ENCODE measurements at places on chromosomes 12 and 14.

- no peak for DNase-seq
These were observed 194.1 kb downstream of the MON2 start for GRCh38 chr12:62660756-62661155.

GRCh38 chr12:39272871-39273655, 169.9 kb downstream of the KIF21A start:
- DNase-seq = no peak

GRCh38 chr14:31622060-31622459, 60.9 kb downstream of the NUBPL start:
- no peak for DNase-seq

DNA sequence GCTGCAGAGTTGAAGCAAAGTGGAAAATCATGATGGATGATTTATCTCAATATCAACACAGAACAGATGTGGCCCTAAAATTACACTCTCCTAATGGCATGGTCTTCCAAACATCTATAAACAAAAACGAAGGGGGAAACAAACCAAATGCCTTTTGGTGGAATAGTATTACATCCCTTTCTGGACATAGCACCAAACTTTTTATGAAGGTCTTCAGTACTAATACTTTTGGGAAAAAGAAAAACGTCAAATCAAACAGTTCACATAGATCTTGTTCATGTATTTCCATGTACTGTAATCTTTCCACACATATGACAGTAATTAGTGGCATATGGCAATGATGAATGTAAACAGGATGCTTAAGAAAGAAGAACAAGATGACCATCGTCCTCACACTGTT, 22.9 kb upstream of the ANAPC7 start:
- DNase-seq = no peak

DNA sequence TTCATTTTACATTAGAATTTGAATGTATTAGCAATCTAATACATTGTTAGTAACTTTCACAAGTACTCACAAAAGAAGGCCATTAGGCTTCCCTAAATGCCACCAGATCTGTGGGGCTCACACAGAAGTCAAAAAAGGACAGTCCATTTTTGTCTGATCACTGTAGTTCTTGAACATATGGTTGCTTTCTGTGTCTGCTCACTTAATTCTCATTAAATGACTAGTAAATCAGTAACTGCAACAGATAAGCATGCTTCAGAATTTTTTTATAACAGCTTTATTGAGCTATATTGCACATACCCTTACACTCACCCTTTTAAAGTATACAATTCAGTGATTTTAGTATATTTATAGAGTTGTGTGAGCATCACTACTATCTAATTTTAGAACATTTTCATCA, 71.4 kb downstream of the DENND5B start:
- no peak for DNase-seq

- no peak for DNase-seq
These were observed 18.6 kb downstream of the TSPAN8 start for GRCh38 chr12:71139153-71139735.

- no peak for DNase-seq
These were observed 57.9 kb upstream of the FICD start for GRCh38 chr12:108457006-108457733.

GRCh38 chr12:117069926-117070900, 29.0 kb downstream of the TESC start:
- DNase-seq = peak; percentile 47

DNA sequence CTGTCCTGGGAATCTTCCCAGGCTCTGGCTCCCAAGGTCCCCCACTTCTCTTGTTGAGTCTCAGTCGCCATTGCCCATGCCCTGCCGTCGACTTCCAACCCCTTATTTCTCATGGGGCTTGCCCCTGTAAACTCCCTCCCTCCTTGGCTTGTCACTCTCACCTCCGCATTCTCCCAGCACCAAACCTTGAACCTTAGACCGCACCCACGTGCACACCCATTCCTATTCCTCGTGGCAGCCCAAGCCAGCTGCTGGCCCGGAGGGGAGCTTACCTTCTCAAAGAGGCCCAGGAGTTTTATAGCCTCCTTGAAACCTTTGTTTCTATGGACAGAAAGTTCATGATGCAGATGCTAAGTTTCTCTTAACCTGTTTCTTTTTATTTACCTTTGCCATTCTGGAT, 4.6 kb downstream of the JDP2 start:
- no peak for DNase-seq

GRCh38 chr12:100651694-100652093, 78.2 kb downstream of the GAS2L3 start:
- DNase-seq = no peak

- no peak for DNase-seq
These were observed 51.6 kb downstream of the RPS6KA5 start for GRCh38 chr14:91008759-91009409.

DNA sequence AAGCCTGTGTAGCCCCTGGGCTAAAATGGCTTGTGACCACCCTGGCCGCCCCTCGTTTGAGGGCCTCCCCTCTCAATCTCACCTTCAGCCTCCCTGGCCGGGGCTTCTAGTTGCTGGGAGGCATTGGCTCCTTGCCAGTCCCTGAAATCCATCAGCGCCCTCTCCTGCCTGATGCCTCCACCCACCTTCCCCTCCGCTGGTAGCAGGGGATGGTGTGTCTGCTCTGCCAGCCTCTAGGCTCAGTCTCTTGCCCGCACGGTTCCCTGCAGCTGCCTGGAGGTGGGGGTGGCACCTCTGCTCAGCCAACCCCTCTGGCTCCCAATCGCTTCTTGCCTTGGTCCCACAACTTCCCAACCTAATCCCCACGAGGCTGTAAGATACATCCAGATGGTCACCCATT, 167.9 kb downstream of the PHETA1 start:
- no peak for DNase-seq

- no peak for DNase-seq
These were observed 36.3 kb upstream of the PPP1CC start for GRCh38 chr12:110778833-110779577.

DNA sequence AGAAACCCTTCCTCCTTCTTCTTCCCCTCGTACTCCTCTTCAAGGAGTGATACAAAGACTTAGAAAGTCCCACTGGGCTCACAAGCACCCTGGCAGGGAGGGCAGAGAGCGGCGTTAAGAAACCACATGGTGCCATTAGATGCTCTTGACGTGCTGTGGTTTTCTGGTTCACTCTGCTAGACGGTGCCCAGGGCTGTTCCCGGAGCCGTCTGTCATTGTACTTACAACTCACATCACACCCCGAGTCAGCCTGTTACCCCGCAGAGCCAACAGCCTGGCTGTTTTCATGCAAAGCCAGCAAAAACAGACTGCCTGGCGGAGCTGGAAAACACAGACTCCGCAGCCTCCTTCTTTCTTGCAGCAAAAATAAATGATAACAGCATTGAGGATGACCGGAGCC, 232.6 kb upstream of the TBX3 start:
- DNase-seq = no peak

GRCh38 chr14:23636317-23637211, at the start of gene DHRS2:
DHRS2 (plus strand) TSS chr14:23636364; CDS start chr14:23638865, 2,501 bp downstream.
- DNase-seq = no peak

GRCh38 chr14:96083667-96084320, 44.6 kb downstream of the C14orf132 start:
- no peak for DNase-seq

GRCh38 chr12:50579757-50580267, 75.0 kb downstream of the DIP2B start:
- no peak for DNase-seq

DNA sequence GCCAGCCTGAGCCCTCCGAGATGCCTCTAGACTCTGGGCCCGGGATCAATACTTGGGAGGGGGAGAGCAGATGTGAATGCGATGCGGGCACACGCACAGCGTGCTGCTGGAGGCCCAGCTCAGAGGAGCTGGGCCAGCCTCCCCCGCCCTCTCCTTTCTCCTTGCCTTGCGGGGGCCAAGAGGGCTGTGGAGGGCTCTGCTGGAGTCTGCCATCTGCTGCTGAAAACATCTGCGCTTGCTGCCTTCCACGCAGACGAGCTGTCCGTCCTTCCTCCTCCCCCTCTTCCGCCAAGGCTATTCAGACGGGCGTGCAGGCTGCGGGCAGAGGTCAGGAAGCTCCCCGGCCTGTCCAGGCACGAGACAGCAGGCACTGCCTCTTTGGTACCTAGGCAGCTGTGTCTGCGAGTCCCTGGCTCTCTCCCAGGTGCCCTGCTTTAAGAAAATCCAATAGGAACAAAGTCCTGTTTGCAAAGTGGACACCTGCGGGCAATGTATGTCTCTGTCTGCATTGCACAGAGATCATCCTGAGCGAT, 75.2 kb downstream of the SPRING1 start:
- peak; percentile 47 for DNase-seq

DNA sequence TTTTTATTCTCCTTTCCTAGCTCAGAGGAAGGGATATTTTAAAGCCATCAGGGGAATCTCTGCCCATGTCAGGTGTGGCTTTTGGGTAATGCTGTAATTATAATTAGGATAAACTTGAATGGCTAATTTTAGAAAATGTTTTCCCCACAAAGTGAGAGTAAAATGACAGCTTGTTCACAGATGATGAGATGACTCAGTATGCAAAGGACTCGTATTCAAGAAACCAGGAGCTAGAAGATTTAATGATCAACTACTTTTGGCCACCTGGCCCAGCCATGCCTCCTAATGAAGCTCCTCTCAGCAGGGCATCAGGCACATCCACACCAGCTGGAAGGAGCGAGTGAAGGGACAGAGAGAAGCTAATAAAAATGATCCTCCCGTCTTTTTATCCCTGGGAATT, 29.0 kb upstream of the PLEKHG7 start:
- no peak for DNase-seq

DNA sequence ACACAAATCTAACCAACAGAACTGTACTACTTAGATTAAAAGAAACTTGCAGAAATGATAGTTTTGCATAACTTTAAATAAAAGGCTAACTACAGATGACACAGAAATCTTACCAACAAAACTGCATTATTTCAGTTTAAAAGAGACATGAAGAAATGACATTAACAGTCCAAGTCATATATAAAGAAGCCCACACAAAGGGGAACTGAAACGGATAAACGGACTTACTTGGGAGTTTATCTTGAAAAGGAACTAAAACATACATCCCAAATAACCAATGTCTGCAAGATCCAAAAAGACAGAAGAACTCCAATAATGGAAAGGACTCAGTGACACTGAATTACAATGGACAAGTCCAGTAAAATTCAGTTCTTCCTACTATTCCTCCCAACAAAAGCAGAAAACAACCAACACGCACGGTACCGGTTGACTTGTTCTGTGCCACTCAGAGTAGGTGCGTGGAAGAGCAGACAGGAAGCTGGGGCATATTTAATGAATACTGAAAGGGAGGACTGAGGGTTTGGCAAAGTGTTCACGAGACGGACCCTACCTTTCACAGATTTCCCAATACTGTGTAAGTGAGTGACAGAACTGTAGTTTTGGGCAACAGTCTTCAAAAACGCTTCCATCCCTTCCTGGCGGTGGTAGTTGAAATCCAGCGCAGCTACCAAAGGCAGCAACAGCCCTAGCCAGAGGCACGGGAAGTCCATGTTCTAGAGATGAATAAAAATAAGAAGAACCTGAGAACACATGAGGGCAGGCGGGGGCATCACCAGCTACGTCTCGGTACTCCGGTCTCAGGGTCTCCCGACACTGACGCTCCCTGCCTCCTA, 627 bp downstream of the CPM start:
- no peak for DNase-seq

DNA sequence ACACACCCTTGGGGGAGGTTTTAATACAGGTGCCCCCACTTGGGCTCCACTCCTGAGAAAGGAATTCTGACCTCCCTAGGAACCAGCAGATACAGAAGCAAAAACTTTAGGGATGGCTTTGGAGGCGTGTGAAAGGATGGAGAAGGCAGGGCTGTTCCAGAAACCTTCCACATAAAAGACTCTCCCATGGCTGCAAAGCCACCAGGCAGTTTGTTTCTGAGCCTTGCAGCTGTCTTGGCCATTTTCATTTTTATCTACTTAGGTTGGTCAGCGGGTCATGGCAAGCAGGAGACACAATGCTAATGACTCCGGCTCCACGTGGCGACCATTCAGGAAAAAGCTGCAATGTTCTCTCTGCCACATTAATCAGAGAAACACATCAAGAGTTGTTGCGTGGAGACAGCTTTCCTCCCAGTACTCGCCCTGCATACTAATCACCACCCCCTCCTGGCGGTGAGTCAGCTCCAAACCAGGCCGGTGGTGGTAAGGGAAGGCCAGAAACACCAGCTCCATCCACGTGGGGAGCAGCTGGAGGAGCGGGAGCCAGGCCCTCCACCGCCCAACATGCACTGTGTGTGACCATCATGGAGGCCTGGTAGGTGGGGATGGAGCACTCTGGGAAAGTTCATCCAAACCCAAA, 30.9 kb upstream of the IRF2BPL start:
- no peak for DNase-seq

- DNase-seq = no peak
These were observed 99.6 kb downstream of the ANO6 start for GRCh38 chr12:45315462-45315861.

DNA sequence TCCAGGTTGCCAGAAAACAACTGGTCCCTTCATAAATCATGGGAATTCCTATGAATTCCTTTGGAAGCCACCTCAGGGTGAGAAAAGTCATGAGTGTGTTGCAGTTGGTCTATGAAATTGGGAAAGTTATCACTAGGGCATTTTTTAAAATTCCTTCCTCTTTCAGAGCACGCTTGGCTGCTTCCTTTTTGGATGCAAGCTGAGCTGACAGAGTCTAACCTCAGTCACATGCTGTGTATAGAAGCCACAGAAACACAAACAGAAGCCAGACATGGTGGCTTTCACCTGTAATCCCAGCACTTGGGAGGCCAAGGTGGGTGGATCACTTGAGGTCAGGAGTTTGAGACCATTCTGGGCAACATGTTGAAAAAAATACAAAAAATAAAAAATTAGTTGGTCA, 21.7 kb upstream of the HELB start:
- no peak for DNase-seq

DNA sequence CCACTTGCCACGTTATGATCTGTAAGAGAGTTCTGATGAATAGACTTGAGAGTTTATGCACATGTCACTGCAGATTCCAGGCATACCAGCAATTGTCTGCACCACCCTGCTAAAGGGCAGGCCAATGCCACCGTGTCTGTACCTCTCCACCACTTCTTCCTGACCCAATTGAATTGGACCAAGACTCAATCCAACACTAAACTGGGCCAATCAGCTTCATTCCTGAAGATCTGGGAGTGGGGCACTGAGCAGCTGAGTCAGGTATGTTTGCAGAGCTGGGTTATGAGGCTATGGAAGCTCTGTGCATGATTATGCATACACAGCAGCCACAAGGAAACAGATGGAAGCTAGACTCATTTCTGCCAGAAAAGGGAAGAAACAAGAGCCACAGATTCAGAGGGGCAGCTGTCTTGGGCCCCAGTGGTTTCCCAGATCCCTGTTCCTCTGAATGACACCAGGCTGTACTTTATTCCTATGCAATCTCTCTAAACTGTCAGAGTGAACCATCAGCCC, 28.0 kb downstream of the DAO start:
- DNase-seq = no peak

DNA sequence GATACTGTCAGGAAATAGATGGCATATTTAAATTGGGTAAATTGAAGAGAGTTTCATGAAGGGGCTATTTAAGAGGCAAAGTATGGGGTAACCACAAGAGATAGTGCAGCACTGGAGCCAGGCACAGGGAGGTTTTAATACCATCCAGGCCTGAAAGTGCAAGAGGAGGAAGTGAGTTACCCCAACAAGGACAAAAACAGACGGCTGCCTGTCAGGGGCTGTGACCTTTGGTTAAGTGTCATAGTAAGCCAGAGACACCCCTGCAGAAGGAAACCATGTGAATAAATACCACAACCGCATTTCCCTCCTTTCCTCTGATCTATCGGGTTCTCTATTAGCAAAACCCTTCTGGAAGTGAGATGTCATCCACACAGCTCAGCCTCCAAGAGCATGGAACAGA, 122.0 kb upstream of the DHRS4 start:
- no peak for DNase-seq

GRCh38 chr14:77264466-77265186, 6.4 kb downstream of the NGB start:
- no peak for DNase-seq
